ENCODE measurements at places on chromosomes 5 and 9.
A peak's percentile ranks its signal among the peaks of the same experiment; 100 is the strongest.

DNA sequence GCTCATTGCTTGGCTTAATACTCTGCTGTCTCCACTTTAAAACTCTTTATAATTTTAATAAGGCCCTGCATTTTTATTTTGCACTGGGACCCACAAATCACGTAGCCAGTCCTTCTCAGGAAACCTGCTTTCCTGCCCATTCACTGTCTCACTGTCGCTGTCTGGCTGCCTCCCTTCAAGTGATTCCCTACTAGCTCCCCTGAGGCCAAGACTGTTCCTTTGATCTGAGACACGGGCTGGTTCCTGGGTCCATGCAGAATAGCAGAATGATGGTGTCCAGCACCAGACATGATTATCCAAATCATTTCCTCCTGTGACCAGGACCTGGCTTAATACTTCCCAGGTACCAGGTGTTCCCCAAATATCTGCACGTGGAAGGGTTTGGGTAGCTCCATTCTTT is 597.1 kb upstream of the KLF4 start:
- no peak for DNase-seq

- DNase-seq: peak; percentile 95
Measured at GRCh38 chr9:100411472-100412283, 15.3 kb upstream of the MSANTD3 start.

DNA sequence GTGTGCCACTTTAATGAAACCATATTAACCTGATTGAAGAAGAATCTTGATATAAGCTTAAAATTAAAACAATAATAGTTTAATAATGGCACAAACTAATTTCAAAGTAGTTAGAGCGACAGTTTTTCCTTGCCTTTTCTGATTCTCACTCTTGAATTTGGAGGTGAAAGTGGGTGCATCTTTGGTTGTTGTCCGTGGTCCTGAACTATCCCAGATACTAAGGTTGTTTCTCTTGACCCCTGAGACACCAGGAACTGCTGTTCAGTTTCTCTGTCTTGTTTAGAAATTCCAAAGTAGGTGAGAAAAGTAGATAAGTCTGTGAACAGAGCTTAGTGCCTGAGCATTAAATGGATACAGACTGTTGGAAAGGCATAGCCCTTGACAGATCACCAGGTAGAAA is 274.7 kb downstream of the FBXL7 start:
- no peak for DNase-seq

GRCh38 chr9:127903557-127904475 is 4.4 kb upstream of the ST6GALNAC6 start:
- DNase-seq: peak; percentile 95

DNA sequence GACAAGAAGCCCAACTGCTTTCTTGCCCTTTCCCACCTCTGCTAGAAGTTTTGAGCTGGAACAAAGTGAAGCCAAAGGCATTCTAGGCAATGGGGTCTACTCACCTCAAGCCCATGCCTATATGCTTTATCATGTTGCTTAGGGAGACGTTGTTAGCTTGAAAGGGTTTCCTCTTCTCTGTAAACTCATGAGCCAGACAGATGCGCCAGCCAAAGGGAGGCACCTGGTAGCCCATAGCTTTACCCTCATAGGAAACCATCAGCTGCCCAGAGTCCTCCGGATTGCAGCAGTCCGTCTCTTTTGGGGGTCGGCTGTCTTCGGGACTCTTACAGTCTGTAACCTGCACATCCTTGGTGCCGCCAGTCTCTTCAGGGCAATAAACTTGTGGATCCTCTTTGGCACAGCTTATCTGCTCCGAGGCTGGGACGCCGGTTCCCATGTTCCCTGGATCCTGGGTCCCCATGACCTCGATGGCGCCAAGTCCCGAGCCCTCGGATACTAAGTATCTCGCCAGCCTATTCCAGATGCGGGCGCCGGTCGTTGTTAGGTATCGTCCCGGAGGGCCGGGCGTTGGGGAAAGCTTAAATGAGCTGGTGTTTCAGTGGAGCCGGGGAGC is 678 bp downstream of the GBA2 start:
- no peak for DNase-seq

DNA sequence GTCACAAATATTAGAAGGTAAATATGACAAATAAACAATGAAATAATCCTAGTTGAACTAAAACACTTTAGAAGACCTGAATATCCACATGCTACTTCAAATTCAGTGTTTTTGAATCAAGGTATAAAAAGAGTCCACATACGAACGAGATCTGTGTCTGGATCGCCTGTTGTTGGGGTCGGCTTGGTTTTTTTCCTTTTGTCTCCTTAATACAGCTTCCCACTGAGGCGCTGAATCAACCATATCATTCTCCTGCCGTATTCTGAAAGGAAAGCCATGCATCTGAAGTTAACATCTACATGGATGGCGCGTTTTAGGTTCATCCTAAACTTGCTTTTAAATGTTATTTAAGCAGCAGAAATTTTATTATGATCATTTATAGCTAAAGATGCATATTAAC is 235.2 kb downstream of the EPB41L4A start:
- DNase-seq: no peak

DNA sequence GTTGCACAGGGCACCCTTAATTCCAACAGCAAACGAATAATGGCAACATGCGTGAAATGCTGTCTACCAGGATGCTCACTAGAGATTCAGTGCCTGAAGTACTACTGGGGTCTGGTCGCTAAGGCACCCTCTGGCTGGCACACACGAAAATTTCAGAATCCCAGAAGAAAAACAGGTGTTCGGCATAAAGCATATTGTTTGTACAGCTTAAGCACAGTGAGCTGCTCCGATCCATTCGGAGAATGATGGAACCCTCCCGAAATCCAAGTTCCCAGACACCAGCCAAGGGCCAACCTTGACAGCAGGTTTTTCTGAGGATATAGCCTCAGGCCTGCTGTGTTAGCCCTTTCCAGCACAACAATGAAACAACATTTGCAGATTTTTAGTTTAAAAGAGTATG is 61.4 kb upstream of the ALDH1B1 start:
- no peak for DNase-seq

DNA sequence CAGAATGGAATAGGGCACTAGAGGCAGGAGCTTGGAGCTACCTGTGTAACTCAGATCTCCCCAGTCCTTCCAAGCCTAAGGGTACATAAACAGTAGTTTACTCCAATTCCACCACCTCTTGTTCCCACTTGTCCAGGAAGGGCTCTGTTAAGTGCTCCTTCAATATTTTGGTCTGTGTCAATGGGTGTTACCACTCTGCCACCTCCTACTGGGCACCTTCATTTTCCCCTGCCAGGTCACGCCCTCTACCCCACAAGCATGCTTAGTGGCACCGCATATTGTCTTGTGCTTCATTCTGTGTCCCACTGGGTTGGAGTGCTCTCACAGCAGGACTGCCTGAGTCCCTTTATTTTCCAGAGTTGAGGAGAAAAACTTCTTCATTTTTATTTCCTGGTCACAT is 459.8 kb downstream of the ARHGEF28 start:
- no peak for DNase-seq

GRCh38 chr5:82987188-82987587 is 90.0 kb downstream of the TMEM167A start:
- no peak for DNase-seq

- DNase-seq: no peak
Measured at GRCh38 chr5:35810601-35811000, 46.1 kb upstream of the IL7R start.

GRCh38 chr5:98786191-98786853 is 12.9 kb downstream of the RGMB start:
- no peak for DNase-seq

- no peak for DNase-seq
Measured at GRCh38 chr9:20649381-20649780, 27.1 kb upstream of the MLLT3 start.

- no peak for DNase-seq
Measured at GRCh38 chr5:40676613-40677343, 2.9 kb upstream of the PTGER4 start.

DNA sequence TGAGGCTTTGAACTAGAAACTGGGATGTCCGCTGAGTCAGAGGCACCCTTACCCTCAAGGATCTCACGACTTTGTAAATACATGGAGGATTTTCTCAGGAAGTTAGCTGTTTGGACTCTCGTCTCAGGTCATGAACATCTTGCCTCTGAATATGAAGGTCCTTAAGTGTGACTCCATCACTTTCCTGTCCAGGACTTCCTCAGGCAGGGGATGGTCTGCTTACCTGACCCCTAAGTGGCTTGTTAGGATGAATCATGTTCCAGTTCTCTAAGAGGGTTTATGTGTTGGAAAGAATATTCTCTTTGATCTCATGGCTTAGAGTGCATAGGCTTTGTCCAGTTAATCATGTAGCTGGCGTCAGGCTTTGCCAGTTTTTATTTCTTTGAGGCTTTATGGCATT is 511.7 kb upstream of the KLF4 start:
- DNase-seq: no peak

Data from spleen (tissue), 13 donors.